ENCODE measurements at places on chromosomes 16 and 17.

DNA sequence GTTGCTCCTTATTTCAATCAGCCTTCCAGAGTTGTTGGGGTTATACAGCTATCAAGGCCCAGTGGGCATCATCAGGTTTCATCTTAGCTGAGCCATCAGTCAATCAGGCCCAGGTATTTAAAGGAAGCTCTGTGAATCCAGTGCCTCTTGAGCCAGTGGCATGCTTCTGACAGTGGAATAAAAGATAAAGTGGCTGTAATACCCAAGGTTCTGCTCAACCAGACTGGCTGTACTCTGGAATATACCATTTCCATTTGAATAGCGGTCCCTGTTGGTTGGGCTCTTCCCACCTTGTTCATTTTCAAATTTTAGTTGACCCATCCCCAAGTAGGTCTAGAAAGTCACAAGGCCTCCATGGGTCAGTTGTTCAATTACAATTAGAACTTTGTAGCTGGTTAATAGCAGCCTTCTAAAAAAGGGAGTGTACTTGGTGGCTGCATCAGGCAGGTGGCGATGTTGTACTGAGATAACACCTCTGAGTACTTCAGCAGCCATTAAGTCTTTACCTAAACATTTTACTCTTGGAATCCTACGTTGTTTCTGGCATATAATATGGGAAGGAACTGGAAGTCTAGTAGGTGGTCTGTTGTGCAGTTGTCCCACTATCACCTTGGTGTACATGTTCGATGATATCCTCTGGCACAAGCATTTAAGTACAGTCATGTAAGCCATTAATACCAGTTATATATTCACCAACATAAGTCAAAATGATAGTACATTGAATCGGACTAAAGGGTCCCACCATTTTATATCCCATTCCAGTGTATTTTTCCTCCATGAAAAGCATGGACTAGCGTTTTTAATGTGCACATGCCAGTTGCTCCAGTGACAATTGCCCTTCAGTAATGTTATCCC lies 294.1 kb downstream of the BCAS3 start:
- no peak for DNase-seq

DNA sequence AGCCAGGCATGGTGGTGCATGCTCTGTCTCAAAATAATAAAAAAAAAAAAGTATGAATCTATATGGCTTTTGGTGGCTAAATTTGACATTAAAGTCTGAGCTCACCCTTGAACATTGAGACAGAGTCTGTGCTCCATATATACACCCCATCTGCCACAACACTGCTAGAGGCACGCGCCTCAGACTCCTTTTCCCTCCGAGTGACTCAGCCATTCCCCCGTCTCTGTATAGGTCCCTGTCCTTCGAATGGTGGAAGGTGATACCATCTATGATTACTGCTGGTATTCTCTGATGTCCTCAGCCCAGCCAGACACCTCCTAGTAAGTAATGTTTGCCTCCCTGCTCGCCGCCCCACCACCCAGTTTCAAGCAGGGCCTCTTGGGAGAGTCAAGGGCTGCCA lies 4.5 kb upstream of the EFNB3 start:
- DNase-seq: no peak

GRCh38 chr16:76278086-76278485 lies 885 bp downstream of the CNTNAP4 start:
- no peak for DNase-seq

DNA sequence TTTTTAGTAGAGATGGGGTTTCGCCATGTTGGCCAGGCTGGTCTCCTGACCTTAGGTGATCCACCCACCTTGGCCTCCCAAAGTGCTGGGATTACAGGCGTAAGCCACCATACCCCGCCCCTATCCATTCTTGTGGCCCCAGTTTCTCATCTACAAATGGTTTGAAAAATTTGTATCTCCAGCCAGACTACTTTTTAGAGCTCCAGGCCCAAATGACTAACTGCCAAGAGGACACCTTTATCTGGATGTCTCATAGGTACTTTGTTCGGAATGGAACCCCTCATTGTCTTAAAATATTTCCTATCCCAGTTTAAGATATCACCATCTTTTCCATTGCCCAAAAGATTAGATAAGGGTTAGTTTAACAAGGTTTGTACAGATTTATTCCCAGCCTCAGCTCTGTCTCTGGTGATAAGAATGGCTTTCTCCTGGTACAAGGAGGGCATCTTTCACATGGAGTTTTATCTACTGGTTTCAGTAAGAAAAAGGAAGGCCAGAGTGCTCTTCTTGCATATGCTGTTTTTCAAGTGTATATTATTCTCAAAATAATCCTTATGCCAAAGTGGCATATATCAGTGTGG lies 4.9 kb upstream of the CDC27 start:
- DNase-seq: no peak

DNA sequence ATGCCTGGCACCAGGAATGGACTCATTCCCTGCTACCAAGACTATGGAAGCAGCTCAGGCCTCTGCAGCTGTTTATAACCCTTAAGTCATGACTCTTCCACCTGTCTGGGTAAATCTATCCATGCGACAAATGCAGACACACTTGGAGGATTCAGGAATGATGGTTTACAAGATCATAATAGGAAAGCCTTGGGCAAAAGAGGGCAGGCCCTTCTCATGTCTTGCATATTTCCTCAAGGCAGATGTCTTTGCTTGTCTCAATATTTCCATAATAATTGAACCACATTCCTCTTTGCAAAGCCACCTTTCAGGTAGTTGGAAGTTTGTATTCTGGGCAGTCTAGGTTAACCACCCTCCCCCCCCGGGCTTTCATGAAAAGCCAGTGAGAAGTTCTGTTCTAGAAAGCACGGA lies 884 bp upstream of the JPT1 start:
- no peak for DNase-seq

- no peak for DNase-seq
These were observed 222.8 kb upstream of the SDK2 start for GRCh38 chr17:73867056-73867455.

DNA sequence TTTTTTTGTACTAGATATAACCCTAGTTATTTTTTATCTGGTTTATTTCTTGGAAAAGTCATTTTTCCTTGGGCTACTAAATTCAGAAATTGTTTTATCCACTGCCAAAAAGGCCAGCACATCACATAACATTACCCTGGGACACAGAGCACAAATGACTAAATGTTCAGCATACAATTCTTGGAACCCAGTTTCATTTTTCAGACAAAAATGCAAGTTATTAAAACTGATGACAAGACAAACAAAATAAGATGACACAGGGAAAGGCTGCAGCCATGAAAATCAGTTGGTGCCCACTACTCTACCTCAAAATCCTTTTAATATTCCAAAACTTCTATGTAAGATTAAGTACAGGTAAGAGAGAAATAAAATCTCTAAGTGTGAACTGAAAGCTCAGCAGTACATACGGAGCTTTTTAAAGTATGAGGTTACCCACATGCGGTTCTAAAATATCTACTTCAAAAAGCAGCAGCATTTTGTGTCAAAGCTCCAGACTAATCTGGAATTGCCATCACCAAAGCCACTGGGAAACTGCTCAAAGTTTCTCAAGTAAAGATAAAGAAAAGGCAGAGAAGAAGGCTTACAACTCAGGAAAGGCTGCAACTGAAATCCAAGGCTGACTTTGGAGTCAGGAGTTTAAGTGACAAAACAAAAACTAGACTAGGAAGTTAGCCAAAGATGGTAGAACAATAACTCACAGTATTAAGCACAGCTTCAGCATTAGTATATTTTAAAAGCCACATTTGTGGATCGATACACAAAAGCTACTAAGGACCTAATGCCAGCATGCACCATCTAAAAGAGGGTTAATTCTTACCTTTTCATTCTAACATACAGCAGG lies 41.4 kb downstream of the AP1G1 start:
- no peak for DNase-seq

DNA sequence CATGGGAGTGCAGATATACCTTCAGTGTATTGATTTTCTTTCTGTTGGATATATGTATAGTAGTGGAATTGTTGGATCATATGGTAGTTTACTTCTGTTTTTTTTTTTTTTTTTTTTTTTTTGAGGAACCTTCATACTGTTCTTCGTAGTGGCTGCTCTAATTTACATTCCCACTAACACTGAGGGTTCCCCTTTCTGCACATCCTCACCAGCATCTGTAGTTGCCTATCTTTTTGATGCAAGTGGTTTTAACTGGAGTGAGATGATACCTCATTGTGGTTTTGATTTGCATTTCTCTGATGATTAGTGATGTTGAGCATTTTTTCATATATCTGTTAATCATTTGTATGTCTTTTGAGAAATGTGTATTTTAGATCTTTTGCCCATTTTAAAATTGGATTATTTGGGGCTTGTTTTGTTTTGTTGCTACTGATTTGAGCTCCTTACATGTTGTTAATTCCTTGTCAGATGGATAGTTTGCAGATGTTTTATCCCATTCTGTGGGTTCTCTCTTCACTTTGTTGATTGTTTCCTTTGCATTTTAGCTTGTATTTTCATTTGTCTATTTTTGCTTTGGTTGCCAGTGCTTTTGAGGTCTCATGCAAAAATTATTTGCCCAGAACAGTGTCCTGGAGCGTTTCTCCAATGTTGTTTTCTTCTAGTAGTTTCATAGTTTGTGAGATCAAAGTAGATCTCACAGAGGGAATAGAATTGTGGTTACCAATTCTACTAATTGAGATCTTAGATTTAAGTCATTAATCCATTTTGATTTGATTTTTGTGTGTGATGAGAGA lies 25.0 kb upstream of the BCAS3 start:
- no peak for DNase-seq

DNA sequence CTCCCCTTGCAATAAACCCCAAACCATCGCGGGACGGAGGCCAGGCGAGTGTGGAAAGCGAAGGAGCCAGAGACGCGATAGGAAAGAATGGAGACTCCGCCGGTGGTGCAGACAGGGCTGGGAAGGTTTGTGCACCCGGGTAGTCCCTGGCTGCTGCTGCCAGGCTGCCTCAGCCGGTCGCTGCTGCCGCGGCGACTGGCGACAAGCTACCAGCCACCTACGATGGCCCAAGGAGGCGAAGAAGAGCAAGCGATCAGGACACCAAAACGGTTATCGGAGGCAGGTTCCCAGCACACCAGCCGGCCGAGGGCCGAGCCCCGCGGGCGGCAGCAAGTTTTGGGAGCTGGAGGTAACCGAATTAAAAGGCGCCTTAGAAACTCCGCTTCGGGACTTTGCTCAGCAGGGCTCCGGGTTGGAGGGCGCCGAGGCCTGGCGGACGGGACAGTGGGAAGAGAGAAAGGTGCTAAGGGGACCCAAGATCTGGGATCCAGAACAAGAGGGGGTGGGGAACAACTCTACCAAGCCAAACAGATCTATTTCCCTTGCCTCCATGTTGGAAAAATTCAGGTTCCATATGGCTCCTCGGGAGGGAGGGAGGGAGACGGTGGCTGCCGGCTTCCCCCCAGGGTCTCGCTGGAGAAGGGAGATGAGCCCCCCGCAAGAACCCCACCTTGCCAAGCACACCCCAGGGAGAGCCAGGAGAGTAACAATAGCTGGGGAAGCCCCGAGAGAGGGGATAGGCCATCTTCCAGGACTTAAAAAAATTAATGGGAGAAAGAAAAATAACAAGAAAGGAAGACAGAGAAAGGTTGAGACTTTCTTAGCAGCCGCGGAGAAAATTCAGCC lies 9.7 kb upstream of the HOXB2 start:
- DNase-seq: no peak

- DNase-seq: no peak
These were observed 113.2 kb downstream of the CCDC182 start for GRCh38 chr17:57631871-57632270.

GRCh38 chr17:67388986-67389385 lies 11.9 kb downstream of the PITPNC1 start:
- no peak for DNase-seq

GRCh38 chr16:4472880-4473279 lies 1.5 kb downstream of the NMRAL1 start:
- no peak for DNase-seq

DNA sequence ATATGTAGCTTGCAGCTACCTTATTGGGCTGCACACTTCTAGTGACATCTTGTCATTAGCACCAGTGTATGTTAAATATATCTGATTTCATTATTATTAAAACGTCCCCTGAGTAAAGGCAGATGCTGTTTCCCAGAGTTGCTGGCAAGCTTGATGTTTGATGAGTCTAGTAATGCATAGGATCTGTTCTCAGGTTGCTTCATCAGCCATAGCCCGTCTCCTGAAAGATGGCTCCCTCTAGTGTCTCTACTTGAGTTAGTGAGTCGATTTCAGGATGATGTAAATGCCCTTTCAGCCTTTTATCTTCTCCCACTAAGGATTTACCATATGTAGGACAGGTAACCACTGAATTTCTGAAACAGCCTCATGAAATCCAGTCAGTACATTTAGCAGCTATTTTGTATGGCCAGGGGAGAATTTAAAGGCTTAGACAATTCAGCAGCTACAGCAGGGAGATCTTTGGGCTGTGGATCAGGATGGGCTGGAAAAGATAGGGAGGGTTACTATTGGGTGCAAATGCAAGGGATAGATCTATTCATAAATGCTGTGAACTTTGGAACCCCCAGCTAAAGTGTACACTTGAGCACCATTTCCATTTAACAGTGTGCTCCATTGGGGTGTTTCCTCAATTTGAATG lies 376.3 kb downstream of the CNTNAP4 start:
- DNase-seq: no peak

GRCh38 chr17:61335105-61335844 lies 64.4 kb upstream of the TBX2 start:
- no peak for DNase-seq

DNA sequence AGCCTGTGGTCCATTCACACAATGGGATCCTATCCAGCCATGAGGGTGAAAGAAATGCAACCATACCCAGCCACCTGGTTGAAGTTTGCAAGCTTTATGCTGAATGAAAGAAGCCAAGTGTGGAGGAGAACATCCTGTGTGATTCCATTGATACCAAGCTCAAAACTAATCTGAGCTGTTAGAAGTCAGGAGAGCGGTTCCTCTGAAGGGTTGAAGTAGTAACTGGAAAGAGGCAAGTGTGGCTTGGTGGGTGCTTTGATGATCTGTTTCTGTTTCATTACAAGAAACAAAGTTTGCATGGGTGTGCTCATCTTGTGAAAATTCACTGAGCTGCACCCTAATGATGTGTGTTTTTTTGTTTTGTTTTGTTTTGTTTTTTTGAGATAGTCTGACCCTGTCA lies 99.4 kb downstream of the SALL1 start:
- no peak for DNase-seq

DNA sequence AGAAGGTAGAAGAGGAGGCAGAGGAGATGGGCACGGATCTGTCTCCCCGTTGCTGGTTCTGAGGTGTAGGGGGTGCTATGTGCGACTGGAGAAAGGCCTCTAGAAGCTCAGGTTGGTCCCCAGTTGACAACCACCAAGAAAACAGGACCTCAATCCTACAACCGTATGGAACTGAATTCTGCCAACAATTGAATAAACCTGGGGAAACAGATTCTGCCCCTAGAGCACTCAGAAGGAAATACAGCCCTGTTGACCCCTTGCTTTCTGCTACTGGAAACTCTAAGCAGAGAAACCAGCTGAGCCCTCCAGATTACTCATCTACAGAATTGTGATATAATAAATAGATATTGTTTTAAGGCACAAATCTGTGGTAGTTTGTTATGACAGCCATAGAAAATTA lies 313.0 kb upstream of the GOT2 start:
- DNase-seq: no peak

- DNase-seq: no peak
These were observed 49.8 kb upstream of the SCNN1B start for GRCh38 chr16:23252310-23252709.

Data from activated naive CD8-positive, alpha-beta T cell treated with anti-CD3 and anti-CD28 coated beads, Interleukin-2, amount 50 U/mL, for 16 hours (primary cell).